ENCODE measurements at places on chromosomes 1 and 21. TPM values are rescaled to one million over a fixed set of nuclear protein-coding genes. Genes with fewer than 3 reads are reported as not detected.

CD1B gene
- not detected for total RNA-seq

GUCA2A gene
- not detected for total RNA-seq

MTARC1 gene
- 2.0 TPM for total RNA-seq

ARHGAP30 gene
- 3.1 TPM for total RNA-seq

OR2T35 gene
- total RNA-seq, result not detected

SH2D1B gene
- 0.13 TPM for total RNA-seq

DNA sequence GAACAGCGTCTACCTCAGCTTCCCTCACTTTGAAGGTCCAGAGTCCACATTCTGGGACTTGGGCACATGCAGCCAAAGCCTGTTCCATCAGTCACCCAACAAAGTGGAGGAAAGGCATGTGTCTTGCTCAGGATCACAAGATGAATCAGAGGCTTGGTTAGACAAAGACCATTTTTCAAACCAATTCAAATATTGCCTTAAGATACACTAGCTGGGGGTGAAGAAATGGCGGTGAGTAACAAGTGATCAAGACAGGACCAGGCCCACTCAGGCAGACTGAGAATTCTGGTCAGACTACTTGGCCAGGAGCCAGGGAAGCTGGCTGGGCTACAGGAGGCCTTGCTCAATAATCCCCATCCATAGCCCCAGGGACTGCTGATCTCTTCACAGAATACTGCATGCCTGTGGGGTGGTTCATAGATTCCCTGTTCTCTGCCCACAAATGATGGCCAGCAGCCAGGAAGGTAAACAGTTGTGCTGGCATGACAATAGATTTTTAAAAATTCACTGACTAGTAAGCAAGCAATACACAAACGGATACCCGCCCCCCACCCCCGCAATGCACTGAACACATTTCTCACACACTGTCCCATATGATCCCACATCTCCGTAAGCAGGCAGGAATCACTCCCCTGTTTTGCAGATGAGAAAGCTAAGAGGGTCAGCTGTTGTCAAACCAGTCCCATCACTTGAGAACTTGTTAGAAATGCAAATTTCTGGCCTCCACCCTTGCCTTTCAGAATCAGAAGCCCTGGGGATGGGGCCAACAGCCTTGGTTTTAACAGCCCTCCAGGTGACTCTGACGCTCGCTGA lies 27.2 kb downstream of the ERI3 start:
- DNase-seq, result peak; percentile 100

GRCh38 chr1:213689260-213689659 lies 298.5 kb upstream of the PROX1 start:
- DNase-seq, result peak; percentile 70

- peak; percentile 88 for DNase-seq
These were observed 160.3 kb downstream of the ETS2 start for GRCh38 chr21:38965910-38966504.

DNA sequence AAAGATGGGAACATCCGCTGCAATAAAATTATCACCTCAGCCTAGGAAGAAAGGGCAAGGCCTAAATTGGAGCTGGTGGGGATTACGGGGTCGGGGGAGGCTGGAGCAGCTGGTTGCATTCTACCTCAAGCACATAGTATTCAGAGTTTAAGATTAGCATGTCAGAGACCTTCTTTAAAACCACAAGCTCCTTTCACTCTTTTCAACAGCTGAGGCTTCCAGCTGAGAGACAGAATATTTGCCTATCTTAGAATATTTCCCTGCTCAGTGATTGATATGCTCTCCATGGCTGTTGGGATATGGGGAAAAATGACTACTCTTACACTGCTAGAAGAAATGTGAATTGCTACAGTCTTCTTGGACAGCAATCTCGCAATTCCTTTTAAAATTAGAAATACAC lies 248.6 kb downstream of the TBX15 start:
- DNase-seq, result no peak

DNA sequence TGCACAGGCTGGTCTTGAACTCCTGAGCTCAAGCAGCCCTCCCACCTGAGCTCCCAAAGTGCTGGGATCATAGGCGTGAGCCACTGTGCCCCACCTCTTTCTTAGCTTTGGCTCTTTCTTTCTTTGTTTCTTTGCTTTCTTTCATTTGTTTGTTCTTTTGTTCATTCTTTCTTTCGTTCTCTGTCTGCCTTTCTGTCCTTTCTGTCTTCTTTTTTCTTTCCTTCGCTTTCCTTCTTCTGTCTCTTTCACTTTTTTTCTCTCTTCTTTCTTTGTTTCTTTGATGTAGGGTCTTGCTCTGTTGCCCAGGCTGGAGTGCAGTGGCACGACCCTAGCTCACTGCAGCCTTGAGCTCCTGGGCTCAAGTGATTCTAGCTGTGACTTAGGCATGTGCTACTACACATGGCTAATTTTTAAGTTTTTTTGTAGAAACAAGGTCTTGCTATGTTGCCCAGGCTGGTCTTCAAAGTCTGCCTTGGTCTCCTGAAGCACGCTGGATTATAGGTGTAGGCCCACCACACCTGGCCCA lies 18.9 kb downstream of the SOX13 start:
- DNase-seq, result no peak

GRCh38 chr1:5937373-5937857 lies 54.8 kb downstream of the NPHP4 start:
- DNase-seq, result no peak

- DNase-seq, result no peak
These were observed 47.7 kb downstream of the PGM1 start for GRCh38 chr1:63640633-63641567.

- DNase-seq, result no peak
These were observed 23.4 kb upstream of the IGSF3 start for GRCh38 chr1:116690849-116691406.

DNA sequence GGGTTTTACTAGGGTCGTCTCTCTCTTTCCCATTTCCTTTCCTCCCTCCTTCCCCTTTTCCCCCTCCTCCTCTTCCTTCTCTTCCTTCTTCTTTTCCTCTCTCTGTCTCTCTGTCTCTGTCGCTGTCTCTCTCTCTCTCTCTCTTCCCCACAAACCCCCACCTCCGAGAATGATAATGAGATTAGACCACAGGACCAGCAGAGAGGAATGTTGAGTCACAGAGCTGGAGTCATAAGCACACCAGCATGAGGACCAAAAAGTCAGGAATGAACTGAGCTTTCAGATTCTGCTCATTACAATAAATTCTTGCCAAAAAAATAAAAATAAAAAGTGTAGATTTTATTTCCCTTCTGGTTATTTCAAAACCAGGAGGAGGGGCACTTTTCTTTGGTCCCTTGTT lies 377.4 kb downstream of the LTN1 start:
- no peak for DNase-seq

GRCh38 chr1:56578138-56578962 lies 1.0 kb downstream of the PLPP3 start:
- DNase-seq, result peak; percentile 58

DNA sequence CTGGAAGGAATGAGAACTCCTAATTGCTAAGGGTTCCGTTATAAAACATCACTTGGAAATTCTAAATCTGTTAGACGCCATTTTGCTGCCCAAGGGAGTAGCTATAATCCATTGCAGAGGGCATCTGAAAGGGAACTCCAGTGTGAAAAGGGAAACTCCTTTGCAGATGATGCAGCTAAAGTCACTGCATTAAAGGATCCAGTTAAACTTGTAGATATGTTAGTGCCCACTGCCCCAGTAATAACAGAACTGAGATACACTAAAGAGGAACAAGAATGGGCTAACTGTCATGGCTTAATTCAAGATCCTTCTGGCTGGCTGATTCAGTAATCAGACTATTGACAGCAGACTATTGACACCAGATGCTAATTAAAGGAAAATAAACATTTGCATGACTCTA lies 81.8 kb upstream of the KIAA0040 start:
- DNase-seq, result no peak

- no peak for DNase-seq
These were observed 1.4 kb downstream of the FOXD2 start for GRCh38 chr1:47439017-47439818.

DNA sequence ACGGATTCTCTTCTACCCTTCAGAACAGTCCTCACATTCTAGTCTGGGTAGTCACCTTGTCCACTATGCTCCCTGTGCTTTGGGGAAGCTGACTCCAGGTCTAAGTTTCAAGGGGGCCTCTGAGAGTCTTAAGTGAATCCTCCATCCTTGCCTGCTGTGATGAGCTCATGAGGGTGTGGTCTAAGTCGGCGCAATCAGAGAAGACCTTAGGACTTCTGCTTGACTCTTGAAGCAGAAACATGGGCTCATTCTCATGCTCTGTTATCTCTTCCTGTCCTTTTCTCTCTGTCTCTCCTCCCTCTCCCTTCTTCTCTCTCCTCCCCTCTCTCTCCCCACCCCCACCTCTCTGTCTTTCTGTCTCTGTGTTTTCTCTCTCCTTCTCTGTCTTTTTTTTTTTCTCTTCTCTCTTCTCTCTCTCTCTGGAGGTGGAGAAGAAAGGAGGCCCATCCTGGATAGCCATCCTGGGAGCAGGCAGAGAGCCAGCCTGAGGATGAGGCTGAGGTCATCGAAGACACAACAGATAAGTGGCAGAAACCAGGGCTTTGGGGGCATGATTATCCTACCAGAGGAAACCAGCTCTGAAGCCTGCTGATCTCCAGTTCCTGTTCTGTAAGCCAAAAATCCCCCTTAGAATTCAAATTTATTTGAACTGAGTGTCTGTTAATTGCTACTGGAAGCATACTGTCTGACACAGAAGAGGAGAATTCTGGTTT lies 245.6 kb downstream of the SIPA1L2 start:
- no peak for DNase-seq

All from bronchial epithelial cell (primary cell).